ENCODE measurements at places on chromosomes 7 and 10.

GRCh38 chr10:20247891-20248708, 431.9 kb downstream of the PLXDC2 start:
- no peak for DNase-seq

DNA sequence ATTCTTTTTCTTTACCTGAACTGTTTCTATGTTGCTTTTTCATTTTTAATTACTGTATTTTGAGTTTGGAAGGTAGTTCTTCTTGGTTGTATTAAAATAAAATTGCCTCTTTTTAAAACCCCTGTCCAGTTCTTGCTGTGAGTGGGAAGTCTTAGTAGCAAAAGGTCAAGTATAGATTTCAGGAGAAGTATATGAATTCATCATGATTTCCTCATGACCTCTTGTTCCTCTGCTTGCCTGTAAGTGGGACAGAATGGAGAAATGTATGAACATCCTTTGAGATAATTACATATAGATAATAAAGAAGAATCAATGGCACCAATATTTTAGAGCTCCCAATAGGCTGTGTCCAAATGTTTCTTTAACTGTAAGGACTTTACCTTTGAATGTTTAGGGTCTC, 126.2 kb downstream of the LRRC4 start:
- DNase-seq: no peak

DNA sequence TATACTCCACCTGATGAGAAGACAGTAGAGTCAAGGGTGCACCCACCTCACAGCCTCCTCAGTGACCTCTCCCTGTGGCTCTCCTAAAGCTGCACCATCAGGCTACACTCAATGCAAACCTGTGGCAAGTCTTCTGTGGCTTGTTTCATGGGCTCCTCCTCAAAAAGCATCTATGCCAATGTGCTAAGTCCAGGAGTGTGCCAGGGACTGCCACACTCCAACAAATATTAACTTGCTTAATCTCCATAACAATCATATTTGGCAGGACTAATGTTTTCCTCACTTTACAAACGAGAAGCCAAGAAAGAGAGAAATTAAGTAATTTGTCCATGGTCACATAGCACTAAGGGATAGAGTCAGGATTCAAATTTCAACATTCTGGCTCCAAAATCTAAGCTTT, 11.9 kb downstream of the NRAP start:
- no peak for DNase-seq

- no peak for DNase-seq
These were observed 1.3 kb downstream of the KAT6B start for GRCh38 chr10:74827694-74828093.

DNA sequence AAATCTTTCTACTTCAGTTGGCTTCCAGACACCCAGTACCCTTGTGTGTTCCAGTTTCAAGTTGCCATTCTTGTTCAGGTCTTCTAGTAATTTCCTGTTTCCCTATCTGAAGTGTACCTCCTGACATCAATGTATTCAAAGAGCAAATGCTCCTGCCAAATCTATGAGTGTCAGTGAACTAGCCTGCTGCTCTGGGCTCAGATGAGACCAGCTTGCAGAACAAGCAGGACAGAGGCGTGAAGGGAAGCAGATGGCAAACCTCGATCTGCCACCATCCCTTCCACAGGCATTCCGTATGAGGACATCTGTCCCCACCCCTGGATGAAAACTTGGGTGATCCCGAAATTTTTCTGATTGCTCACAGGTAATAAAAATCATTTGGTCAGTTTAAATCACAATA, 4.4 kb upstream of the MPP7 start:
- DNase-seq: no peak

DNA sequence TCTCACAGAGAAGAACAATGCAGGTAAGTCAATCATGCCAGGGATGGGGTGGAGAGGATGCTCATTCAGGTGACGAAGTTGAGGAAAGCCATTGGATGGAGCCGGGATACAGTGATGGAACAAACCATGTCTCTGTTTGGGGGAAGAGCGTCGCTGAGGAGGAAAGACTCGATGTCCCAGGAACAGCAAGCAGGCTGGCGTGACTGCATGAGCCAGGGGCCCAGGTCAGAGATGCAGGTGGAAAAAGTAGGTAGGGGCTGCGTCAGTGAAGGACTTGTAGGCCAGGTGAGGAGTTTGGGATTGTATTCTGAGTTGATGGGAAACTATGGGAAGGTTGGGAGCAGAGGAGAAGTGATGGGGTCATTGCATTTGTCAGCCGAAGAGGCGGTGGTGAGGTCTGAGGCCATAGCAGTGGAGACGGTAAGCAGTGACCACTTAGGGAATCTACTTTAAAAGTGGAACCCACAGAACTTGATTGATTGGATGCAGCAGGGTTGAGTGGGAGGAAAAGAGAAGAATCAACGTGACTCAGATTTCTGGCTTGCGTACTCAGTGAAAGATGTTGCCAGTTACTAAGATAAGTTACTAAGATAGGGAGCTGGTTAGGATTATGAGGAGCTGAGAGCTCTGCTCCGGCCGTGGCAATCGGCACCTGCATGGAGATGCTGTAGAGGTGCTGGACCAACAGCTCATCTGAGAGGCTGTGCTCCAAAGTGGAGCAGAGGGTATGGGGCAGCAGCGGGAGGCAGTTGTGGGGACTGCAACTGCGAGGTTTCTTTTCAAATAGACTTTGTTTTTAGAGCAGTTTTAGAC, 12.5 kb upstream of the IL2RA start:
- no peak for DNase-seq

All from activated CD8-positive, alpha-beta memory T cell treated with anti-CD3 and anti-CD28 coated beads, Interleukin-2, amount 50 U/mL, for 4 hours (primary cell).